Astrocyte of the hippocampus (primary cell): ENCODE measurements at places on chromosomes 16 and 17.

DNA sequence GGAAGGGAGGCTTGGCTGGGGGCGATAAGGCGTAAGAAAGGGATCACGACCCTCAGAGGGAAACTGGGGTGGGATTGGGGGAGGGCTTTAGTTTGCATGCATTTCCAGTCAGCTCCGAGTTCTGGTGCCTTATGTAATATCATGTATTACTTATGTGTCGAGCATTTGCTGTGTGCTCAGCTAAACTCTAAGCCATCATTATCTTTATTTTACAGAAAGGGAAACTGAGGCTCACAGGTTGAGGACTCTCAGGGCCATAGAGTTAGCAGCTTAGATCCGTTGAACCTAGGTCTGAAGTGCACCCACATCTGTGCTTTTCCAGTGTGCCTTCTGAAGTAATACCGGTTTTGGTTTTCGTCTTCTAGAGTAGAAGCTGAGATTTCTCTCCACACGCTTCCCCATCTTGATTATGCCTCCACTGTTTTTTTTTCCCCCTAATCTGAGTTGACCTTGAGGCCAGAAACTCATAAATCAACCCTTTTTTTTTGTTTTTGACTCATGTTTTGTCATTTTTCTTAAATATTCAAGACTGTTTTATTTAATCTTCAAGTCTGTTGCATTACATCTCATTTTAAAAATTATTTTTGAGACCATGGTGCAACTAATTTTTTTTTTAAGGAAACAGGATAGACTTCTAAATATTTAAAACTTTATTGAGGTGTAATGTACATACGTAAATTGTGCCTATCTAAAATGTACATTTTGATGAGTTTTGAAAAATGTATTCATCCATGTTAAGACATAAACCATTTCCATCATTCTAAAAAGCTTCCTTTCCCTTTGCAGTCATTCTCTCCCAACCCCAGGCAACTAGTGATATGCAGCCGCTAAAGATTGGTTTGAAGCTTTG, 741 bp downstream of the CYB5B start:
- DNase-seq = no peak

- no peak for DNase-seq
Measured at GRCh38 chr16:3158026-3158509, 23.2 kb downstream of the ZNF213 start.

DNA sequence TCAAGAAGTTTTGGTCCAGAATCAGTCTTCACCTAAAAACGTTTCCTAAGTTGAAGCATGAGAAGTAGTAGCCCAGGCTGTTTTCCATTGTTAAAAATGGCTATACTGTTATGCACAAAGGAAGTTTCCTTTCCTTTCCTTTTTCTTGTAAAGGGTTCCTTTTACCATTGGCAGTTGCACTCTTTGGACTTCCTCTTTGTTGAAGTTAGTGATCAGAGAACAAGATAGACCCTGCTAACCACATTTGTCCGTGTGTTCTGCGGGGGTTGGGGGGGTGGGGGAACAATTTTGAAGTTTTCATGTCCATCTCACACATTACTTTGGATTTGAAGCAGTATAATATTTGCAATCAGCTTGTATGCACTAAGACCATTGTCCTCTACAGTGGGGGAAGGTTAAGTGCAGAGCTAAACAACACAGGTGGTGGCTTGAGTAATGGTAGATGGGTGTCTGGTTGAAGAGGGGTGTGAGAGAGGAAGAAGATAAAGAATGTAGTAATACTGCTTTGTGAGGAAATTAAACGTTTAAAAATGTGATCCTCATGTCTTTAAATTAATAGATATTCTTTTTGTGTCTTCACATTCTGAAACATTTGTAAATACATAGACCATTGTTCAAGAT, 1.4 kb downstream of the LPCAT2 start:
- no peak for DNase-seq

- DNase-seq = no peak
Measured at GRCh38 chr16:73186752-73187601, 139.0 kb upstream of the ZFHX3 start.
